ENCODE measurements at places on chromosomes 13 and 19. TPM values are rescaled to one million over a fixed set of nuclear protein-coding genes. Genes with fewer than 3 reads are reported as not detected.

The MYH14 gene
- polyA plus RNA-seq, result 216 TPM

DNA sequence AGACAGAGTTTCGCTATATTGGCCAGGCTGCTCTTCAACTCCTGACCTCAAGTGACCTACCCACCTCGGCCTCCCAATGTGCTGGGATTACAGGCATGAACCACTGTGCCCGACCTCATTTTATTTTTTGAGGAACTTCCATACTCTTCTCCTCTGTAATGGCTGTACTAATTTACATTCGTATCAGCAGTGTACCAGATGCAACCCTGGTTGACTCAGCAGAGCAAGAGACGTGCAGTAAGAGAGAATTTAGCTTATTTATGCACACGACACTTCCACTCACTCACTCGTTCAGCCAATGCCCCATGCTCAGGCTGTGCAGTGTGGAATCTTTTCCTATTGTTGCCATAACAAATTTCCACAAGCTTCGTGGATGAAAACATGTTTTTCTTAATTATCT lies 6.9 kb downstream of the KIR3DL3 start:
- DNase-seq, result no peak

The MAP4K1 gene
- polyA plus RNA-seq, result 0.45 TPM

DNA sequence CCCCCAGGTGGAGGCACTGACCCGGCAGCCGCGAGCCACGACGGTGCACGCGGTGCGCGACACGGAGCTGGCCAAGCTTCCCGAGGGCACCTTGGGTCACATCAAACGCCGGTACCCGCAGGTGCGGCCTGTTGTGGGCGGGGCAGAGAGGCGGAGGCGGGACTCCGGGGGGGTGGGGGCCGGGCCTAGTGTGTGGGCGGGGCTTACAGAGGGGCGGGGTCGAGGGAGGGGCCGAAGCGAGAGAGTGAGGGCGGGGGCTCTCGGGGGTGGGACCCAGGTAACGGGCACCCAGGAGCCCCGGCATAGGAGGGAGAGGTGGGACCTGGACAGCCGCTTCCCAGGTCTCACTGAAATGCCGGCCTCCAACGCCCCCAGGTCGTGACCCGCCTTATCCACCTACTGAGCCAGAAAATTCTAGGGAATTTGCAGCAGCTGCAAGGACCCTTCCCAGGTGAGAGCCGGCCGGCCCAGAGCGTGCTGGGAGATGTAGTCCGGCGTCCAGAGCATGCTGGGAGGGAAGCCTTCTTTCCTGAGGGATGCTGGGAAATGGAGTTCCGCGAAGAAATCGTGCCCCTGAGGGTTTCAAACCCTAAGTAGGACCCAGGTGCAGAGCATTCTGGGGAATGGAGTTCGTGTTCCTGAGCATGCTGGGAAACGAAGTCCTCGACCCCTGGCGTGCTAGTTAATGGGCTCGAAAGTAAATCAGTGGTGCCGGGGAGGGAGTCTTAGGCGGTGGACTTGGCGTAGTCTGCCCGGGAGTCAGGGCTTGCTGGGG lies 15.7 kb downstream of the PNPLA6 start:
- DNase-seq, result peak; percentile 96

GRCh38 chr19:52170863-52171320 lies 529 bp downstream of the ZNF836 start:
- DNase-seq, result no peak

DNA sequence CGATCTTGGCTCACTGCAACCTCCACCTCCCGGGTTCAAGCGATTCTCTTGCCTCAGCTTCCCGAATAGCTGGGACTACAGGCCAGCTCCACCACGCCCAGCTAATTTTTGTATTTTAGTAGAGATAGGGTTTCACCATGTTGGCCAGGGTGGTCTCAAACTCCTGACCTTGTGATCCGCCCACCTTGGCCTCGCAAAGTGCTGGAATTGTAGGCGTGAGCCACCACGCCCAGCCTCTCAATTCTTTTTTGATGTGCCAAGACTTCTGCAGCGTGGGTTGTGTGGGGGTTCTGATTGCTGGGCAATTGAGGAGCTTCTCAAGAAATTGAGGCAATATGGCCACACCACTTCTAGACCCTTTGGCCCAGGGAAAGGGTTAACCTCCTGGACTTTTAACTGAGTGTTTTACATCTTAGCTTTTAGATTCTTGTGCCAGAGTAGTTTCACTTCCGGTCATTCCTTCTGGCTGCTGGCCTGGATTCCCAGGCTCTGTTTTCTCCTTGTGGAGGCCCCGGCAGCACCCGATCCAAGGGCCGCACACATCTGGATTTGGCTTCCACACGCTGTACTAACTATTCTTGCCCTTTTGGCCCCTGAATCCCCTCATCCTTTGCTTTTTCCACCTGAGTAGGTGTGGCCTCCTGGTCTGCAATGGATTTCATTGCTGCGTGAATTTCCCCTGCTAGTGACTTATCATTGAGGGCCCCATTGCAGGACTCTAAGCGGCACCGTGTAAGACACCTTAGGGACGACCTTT lies 14.7 kb downstream of the SMARCA4 start:
- no peak for DNase-seq

The SRRM5 gene
- polyA plus RNA-seq, result 0.67 TPM

The LRG1 gene
- polyA plus RNA-seq, result 4.3 TPM

The PRTN3 gene
- not detected for polyA plus RNA-seq

DNA sequence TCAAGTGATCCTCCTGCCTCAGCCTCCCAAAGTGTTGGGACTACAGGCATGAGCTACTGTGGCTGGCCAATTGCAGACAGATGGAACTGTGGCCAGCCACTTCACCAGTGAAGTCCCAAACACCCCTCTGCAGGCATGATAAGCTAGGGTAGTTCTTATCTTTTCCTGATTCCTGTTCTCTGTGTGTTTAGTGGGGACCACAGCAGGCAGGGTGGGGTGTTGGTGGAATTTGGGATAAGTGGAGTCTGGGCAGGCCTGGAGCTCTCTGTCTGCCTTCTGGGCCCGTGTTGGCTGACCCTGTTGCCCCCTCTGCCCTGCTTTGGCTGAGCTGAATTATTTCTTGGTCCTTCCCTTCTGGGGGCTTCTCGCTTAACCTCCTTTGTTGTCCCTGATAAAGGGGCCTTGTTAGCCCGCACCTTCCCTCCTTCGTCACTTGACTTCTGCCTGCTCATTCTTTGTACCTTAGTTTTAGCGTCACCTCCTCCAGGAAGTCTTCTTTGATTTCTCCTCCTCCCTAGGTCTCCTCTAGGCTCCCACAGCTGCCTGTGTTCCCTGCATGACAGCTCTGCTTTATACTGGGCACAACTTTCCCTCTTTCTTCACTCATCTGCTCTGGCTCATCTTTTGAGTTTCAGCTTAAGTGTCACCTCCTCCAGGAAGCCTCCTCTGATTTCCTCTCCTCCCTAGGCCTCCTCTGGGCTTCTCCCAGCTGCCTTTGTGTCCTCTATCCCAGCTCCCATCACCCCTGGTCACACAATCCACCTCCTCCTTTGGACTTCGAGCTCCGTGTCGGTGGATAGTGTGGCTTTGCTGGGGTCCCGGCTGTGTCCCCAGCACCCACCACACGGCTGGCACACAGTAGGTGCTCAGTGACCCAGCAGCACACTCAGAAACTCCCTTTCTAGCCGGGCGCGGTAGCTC lies 1.7 kb upstream of the NCLN start:
- no peak for DNase-seq

- no peak for DNase-seq
Observed at GRCh38 chr19:55536951-55537740, at the start of gene SBK2. SBK2 (minus strand) TSS chr19:55537133; CDS start chr19:55536294, 839 bp downstream.

DNA sequence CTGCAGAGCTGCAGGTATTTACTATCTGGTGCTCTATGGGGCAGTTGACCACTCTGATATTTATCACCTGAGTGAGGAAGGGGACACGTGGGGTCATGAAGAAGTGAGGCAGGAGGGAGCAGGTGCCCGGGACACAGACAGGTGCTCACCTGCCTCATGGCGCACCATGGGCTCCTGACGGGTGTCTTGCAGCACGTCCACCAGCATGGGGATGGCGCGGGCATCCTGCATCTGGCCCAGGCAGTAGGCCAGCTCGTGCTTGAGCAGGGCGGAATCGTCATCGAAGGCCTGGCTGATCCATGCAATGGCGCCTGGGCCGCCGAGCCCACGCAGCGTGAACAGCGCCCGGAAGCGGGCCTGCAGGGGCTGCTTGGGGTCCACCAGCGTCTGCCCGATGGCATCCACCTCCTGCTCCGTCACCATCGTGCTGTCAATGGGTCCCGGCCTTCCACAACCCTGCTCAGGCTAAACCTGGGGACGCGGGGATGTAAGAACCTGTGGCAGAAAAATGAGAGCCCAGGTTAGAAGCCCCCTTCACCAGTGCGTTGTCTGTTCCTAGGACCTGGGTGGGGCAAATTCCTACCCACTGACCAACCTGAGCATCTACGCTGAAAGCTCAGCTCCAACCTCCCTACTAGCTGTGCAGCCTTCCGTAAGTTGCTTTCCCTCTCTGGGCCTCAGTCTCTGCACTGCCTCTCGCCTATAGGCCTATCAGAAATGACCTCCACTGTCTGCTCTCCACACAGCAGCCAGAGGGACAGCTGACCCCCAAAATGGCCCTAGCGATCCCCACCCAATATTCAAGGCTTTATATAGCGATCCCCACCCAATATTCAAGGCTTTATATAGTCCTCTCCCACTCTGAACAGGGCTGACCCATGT lies 3.8 kb downstream of the DOHH start:
- no peak for DNase-seq

The DCT gene
- not detected for polyA plus RNA-seq

The CFAP97D2 gene
- not detected for polyA plus RNA-seq

DNA sequence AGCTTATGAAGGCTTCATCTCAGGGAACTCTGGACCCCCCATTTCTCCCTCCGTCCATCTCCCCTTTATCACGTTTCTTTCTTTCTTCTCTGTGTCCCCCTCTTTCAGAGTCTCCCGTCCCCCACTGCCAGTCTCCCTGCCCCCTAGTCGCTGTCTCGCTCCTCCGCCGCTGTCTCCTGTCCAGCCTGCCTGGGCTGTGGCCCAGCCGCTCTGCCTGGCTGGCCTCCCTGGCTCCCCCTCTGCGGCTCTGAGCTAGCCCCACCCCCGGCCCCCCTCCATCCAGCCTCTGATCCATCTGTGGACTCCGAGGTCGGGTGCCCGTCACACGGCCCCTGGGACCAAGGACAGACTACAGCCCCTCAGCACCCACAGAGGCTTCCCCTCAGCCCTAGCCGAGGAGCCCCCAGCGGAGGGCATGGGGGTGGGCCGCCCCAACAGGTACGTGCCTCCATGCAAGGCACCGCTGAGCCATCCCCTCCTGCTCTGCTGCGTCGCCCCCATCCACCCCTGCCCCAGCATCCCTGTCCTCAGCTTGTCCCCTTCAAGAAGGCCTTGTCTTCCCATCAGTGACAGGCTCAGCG lies 1.1 kb upstream of the KCNJ14 start:
- DNase-seq, result no peak

DNA sequence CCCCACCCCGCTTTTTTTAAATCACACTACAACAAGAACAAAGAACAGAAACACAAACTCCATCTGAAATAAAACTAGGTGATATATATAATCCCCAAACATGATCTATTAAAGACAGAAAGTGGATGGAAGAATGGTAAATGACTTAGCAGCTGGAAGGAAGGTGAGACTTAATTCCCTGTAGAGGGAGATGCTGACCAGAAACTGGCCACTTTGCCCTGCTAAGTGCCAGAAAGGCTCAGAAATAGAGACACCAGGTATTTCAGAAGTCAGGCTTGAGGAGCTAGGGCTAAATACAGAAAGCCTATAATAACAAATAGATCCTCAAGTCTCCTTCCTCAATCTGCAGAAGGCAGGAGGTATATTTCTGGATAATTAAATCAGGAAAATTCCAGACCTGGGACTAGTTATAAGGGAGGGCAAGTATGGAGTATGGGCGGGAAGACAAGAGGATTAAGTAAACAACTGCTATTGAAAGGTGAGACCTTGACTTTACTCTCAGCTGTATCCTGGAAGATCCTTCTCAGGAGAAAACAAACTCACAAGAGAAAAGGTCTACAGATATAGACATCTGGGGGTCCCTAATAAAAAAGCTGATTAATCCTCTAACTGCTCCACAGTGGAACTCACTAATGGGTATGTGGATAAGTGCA lies 32.2 kb downstream of the MTRF1 start:
- no peak for DNase-seq

GRCh38 chr13:65836066-65836465 lies 1394.1 kb downstream of the PCDH9 start:
- no peak for DNase-seq

The ZNF681 gene
- not detected for polyA plus RNA-seq

The OR7G3 gene
- not detected for polyA plus RNA-seq

DNA sequence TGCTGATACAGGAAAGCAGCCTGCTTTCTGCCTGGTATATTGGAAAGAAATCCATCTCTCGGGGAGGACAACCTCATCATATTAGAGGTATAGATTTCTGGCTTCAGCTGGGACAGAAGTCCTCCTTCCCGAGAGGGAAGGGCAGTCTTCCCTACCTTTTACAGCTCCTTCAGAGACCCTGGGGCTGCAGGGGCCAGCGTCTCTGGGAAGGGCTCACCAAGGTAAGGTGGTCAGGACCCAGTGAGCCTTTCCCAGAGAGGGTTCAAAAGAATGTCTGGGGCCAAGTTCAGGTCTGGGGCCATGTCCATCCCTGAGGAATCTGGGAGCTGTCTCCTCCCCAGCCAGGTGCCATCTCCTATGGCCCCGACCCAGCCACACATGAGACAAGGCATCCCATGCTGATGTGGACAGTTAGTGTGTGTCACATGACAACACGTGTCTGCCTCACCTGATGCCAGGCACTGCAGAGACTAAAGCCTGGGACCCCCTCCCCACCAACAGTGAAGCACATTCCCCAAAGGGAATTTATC lies 136.4 kb downstream of the URI1 start:
- no peak for DNase-seq

- DNase-seq, result no peak
Observed at GRCh38 chr19:13007292-13008045, 12.2 kb downstream of the NFIX start.

DNA sequence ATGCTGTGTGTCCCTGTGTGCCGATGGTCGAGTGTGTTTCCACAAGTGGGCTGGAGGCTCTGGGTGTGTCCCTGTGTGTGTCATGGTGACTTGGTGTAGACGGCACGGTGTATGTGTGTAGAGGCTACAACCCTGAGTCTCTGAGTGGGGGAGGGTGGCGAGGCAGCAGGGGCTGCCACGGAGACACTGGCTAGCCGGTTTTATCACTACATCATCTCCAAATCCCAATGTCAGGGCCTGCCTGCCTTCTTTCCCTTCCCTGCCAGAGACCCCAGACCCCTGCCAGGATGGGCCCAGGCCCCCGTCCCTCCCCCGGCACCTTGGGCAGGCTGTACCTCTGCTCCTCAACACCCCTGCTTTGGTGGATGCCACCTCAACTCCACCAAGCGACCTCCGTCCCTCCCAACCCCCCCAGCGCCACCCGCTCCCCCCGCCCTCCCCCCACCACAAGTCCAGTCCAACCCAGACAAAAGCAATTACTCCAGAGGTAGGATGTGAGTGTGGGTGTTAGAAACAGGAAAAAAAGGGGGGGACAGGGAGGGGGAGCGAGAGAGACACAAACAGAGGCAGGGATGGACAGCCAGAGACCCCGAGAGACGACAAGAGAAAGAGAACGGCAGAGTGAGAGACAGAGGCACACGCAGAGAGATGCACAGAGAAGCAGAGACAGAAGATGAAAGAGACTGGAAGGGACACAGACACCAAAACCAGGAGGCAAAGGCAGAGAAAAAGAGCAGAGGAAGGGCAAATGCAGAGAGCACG lies 21.6 kb upstream of the POU2F2 start:
- DNase-seq, result no peak

Data from small intestine (tissue), 16 donors.